ENCODE measurements at places on chromosomes 1 and 21.
A peak's percentile ranks its signal among the peaks of the same experiment; 100 is the strongest.

- peak; percentile 59 for DNase-seq
These were observed 3.0 kb downstream of the TCHH start for GRCh38 chr1:152112101-152112884.

- no peak for DNase-seq
These were observed 84.3 kb upstream of the SPATA6 start for GRCh38 chr1:48556186-48556850.

DNA sequence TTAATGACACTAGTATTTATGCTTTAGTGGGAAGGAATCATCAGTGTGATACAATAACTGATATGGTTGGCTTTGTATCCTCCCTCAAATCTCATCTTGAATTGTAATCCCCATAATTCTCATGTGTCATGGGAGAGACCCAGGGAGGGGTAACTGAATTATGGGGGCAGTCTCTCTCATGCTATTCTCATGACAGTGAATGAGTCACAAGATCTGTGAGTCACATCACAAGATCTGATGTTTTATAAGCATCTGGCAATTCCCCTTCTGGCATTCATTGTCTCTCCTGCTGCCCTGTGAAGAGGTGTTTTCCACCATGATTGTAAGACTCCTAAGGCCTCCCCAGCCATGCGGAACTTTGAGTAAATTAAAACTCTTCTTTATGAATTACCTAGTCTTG, 1760.3 kb downstream of the NCAM2 start:
- no peak for DNase-seq

DNA sequence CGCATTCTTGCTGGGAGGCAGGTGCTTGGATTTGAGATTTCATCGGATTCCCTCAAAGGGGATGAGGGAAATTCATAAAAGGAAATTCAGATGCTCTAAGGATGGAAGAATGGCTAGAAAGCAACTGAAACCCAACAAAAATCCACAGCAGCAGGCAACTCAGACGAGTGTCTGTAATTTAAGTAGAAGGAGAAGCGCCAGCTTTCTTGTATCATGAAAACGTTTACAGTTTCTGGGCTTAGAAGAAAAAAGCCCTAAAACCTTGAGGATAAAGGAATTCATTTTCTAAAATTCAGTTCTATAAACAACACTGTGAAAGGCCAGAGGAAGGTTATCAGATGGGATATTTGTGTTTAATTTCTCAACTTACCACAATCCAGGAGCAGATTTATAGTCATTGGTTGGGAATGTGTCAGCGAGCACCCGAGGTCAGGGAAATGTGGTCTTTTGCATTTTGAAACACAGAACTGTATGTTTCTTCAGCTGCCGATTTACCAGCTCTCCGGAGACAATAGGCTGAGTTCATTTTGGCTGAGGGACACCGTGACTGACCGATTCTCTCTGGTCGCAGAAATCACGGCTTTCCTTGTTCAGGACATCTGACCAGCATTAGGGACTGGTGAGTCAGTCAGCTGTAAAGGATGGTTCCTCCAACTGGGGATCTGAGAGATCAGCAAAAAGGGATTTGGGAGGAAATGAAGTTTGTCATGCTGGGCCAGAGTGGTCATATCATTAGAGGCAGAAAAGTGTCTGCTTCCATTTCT, 111.6 kb upstream of the ERRFI1 start:
- DNase-seq = no peak

- DNase-seq = no peak
These were observed 475.4 kb upstream of the NR5A2 start for GRCh38 chr1:199551967-199552565.

DNA sequence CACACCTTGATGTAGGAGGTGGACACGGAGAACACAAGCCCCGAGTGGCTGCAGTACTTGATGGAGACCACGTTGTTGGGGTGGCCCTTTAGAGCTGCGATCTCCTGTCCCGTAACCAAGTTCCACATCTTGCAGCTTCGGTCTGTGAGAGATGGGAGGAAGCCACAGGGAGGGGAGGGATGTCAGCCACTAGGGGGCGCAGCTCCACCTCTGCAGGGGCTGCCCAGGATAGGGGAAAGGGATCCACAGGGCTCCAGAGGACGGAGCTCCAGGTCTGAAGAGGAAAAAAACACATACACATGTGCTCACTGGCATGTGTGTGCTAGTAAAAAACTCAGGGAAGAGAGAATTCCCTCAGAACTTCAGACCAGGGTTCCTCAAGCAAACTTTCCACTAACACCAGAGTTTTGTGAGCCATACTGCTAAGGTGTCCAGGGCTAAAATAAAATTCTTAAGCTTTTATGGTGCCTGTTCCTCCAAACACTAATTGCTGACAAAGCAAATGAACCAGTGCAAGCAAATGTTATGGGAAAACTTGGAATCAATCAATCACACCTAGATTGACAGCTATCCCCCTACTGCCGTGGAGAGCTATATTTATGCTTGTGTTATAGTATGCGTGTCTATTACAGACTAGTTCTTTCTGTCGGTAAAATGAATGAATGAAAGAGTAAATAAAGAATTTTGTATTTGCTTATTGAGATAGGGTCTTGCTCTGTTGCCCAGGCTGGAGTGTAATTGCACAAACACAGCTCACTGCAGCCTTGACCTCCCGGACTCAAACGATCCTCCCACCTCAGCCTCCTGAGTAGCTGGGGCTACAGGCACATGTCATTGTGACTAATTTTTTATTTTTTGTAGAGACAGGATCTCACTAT, 43.7 kb downstream of the KIF21B start:
- peak; percentile 80 for DNase-seq

GRCh38 chr1:165842023-165842670, 14.7 kb downstream of the UCK2 start:
- no peak for DNase-seq

- DNase-seq = peak; percentile 8
These were observed 306.2 kb downstream of the PTPRU start for GRCh38 chr1:29542548-29542947.

DNA sequence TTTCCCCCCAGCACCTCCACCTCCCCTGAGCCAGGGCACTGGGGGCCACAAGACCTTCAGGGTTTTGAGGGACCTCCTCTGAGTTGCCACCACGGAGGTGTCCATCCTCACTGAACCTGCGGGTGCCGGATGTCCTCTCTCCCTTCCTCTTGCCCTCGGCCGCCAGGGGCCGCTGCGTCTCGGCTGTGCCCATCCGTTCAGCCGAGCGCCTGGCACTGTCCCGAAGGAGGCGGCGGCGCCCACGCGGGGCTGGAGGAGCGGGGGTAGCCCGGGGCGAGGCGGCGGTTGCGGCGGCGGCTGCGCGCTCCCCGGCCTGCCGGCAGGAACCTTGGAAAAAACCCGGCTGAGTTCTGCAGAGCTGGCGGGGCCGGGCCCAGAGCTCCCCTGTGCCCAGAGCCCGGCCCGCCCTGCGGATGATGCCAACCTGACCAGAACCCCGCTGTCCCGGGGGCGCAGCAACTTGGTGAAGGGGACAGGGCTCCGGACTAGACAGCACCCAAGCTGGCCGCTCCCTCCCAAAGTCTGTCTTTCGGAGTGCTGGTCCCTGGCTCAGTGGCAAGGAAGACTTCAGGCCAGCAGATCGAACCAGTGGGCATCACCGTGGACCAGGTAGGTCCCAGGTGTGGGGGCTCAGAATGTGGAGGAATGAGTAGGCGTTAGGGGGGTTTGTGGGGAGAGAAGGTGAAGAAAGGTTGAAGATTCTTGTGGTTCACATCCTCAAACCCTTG, 3.7 kb upstream of the PPM1J start:
- DNase-seq = peak; percentile 77

DNA sequence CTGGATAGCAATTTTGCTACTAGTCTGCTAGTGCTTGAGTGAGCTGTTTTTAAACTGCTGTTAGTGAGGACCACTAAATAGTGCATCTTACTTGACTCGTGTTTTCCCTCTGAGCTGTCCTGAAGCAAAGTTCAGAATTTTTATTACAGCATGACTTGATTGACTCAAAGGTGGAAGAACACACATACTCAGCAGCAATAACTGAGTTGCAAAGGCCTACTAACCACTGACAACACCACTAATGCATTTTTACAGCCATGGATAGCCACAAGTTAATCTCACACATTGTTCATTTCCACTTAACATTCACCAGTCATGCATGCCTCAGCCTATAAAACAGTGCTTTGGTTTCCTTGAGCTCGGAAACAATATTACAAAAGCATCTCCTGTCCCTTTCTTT, 148.7 kb downstream of the RUNX1 start:
- DNase-seq = no peak

DNA sequence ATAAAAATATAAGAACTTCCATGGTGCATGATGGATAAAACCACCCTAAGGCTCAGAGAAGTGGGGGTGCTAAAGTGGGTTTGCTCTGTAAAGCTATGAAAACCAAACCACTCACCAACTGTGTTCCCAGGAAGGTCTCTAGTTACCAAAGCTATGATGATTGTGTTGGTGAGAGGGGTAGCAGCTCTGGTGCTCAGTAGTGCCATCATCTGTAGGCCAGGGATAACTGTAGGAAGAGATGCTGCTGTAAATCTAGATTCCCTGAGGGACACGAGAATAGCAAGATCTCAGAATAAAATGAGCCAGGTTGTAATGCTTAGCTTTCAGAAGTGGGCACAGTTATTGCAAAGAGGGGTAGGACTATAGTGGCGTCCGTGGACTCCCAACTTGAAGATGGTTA, 124.5 kb downstream of the GREM2 start:
- no peak for DNase-seq

DNA sequence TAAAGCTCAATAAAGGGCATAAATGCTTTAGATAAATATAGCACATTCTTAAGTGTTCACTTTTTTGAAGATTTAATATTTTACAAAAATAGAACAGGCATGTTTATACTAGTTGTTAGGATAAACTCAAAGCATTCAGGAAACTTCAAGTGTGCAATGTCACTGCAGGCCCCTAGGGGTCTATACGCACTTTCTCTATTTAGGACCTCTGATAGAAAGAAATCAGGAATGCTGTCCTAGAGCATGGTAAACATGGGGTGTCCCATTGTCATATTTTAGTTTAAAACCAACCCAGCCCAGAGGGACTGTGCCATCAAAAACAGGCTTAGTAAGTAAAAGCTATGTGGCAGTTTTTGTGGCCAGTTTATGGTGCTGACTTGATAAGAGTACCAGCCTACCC, 102.2 kb downstream of the BARHL2 start:
- DNase-seq = no peak

DNA sequence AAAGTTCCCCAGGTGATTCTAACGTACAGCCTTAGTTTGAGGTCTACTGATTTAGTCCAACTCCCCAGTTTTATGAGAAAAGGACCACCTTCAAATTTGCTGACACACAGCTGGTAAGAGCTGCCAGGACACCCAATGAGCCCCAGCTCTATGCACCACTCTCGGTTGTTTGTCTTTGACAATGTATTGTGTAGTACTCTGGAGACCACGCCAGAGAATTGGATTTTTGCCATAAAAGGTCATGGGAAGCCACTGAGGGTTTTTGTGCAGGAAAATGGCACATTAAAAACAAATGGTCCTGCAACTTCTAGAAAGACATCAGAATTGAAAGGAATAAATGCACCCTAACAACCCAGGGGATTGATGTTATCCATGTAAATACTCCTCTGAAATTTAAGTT, 7.1 kb upstream of the IER5 start:
- no peak for DNase-seq

DNA sequence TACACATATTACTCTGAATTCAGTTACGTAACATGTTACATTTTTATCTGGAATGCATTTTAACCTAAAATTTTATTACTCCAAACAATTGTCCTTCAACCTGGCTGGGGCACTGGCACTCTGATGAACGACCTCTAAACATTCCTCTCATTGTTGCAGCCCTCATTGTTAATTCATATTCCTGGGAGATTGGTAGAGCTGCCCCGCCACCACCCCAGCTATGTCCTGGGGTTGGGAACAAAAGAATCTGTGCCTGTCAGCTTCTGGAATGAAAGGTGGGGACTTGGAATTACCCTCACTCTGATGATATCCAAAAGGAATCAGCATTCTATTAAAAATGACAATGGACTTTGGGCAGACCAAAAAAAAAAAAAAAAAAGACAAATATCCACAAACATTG, 38.0 kb upstream of the DESI2 start:
- no peak for DNase-seq

GRCh38 chr21:46621457-46622182, 13.9 kb upstream of the PRMT2 start:
- no peak for DNase-seq

GRCh38 chr1:903721-904271, 19.9 kb upstream of the SAMD11 start:
- DNase-seq = peak; percentile 36

GRCh38 chr1:174174461-174175329, 15.4 kb downstream of the RABGAP1L start:
- DNase-seq = no peak

DNA sequence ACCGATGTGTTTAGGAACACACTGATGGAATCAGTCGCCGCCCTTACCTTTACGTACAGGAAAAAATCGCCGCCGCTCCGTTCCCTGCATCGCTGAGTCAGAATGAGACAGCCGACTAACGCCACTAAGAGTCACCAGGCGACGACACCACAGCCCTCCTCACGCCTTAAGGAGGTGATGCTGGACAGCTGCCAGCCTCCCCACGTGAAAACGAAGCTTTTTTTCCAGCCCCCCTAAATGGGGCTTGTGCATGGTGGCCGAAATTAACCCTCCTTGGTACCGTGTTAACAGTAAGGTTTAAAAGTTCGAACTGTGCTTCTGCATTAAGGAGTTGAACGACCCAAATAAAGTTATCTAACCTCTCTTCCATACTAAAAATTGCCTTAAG, 511 bp downstream of the DNTTIP2 start:
- DNase-seq = no peak

DNA sequence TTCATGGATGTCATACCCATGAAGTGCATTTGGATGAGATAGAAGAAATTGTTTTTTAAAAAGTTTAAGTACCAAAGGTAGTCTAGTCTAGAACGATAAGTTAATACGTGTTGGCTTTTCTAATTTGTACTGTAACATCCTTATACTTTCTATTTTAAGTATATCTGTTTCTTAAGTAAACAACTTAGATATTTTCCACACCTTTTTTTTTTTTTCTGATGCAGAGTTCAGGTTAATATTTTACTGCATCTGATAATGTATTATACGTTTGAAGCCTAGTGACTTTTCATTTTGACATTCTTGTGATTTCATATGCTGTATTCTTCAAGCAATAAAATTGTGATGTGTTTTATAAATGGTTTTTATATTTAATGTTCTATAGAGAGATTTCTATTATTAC, 16.5 kb downstream of the DR1 start:
- no peak for DNase-seq

GRCh38 chr1:62175568-62176179, 19.0 kb upstream of the L1TD1 start:
- DNase-seq = peak; percentile 49

DNA sequence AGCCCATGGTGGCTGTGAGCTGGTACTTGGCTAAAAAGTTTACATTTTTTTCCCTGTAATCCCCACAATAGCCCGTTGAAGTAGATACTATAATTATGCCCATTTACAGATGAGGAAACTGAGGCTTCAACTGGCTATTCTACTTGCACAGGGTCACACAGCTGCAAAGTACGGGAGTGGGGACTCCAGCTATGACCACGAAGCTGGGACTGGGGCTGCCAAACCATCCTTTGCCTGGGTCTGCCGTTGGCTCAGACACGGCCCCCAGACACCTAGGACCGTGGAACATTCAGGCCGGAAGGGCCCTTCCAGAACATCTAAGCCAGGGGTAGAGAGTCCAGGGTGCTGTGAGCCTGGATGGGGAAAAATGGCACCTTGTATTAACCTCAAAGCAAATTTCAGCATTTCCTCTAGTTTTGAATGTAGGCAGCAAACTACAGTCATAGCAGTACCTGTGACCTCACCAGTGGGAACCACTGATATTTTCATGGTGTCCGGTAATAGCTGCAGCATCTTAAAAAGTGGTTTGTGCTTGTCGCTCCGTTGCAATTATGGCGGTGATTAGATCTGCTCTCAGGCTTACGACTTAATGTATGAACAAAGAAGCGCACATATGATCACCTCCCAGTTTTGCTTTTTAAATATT, 4.3 kb downstream of the TP73 start:
- no peak for DNase-seq

GRCh38 chr21:34639882-34640788, 25.2 kb upstream of the RCAN1 start:
- no peak for DNase-seq
